ENCODE measurements at places on chromosomes 2 and 18. TPM values are rescaled to one million over a fixed set of nuclear protein-coding genes. Genes with fewer than 3 reads are reported as not detected.

Gene ACTG2
- polyA plus RNA-seq = 33.6 TPM

Gene CGREF1
- 4.7 TPM for polyA plus RNA-seq

Gene CACNB4
- 0.25 TPM for polyA plus RNA-seq

Gene EVA1A
- 0.66 TPM for polyA plus RNA-seq

Gene RNU2-63P
- not detected for polyA plus RNA-seq

Gene TSPYL6
- polyA plus RNA-seq = not detected

Gene OTX1
- polyA plus RNA-seq = not detected

Gene AP1S3
- polyA plus RNA-seq = 0.18 TPM

Gene SETBP1
- polyA plus RNA-seq = 2.0 TPM

Gene CCDC141
- 18.1 TPM for polyA plus RNA-seq

Gene PLGLB2
- polyA plus RNA-seq = 0.63 TPM

Gene DCC
- 0.02 TPM for polyA plus RNA-seq

Gene TXNDC2
- not detected for polyA plus RNA-seq

Gene SPDYA
- 0.27 TPM for polyA plus RNA-seq

Gene GREB1
- 4.6 TPM for polyA plus RNA-seq

Gene TACR1
- 0.07 TPM for polyA plus RNA-seq

Gene ERFE
- polyA plus RNA-seq = 0.16 TPM

Gene MYO1B
- polyA plus RNA-seq = 6.0 TPM

Gene NYAP2
- polyA plus RNA-seq = not detected

Gene PARD3B
- 3.0 TPM for polyA plus RNA-seq

Gene CPO
- 0.52 TPM for polyA plus RNA-seq

Gene PHOSPHO2
- polyA plus RNA-seq = 3.5 TPM

Gene PECR
- 5.1 TPM for polyA plus RNA-seq

Gene GATA6
- 52.4 TPM for polyA plus RNA-seq

Gene DCDC2C
- not detected for polyA plus RNA-seq

Gene MRPL44
- 34.9 TPM for polyA plus RNA-seq

Gene ZDBF2
- polyA plus RNA-seq = 1.9 TPM

Gene MARCHF4
- not detected for polyA plus RNA-seq

Gene TFCP2L1
- polyA plus RNA-seq = 0.38 TPM

Gene RUFY4
- polyA plus RNA-seq = not detected

Gene PDE11A
- 0.16 TPM for polyA plus RNA-seq

Gene XDH
- polyA plus RNA-seq = not detected

Gene G6PC2
- polyA plus RNA-seq = not detected

Gene KCNG2
- not detected for polyA plus RNA-seq

Gene ANKRD30BL
- polyA plus RNA-seq = not detected

Gene NOL4
- 0.05 TPM for polyA plus RNA-seq

Gene SLC14A1
- 11.5 TPM for polyA plus RNA-seq

Gene PTMA
- polyA plus RNA-seq = 480 TPM

Gene MYOM1
- 177 TPM for polyA plus RNA-seq

Gene PROC
- 0.18 TPM for polyA plus RNA-seq

Gene ABHD1
- 5.1 TPM for polyA plus RNA-seq

Gene SCN9A
- 0.43 TPM for polyA plus RNA-seq

Gene ST6GAL2
- polyA plus RNA-seq = 0.29 TPM

Gene CXCR4
- polyA plus RNA-seq = 3.8 TPM

Gene MLPH
- 138 TPM for polyA plus RNA-seq

Gene C2orf78
- not detected for polyA plus RNA-seq
